Stimulated activated CD8-positive, alpha-beta memory T cell treated with anti-CD3 and anti-CD28 coated beads, Interleukin-2, amount 100 ng/mL, for 1 hour (primary cell): ENCODE measurements at places on chromosomes 1 and 21.

DNA sequence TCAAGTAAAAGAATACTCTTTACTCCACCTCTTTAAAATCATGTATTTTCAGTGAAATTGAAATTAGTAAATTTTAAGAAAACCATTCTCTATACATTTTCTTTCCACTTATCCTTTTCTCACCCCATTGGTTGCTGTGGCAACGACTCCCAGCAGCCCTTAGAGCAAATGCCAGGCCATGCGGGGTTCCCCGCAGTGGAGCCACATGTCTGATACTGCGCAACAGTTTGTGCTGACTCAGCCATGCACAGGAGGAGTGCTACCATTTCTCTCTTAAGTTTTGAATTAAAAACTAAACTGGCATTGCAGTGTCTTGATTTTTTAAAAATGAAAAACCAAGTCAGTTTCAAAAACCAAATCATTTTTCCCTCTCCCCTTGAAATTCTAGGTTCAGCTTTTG lies 214.1 kb upstream of the L1TD1 start:
- no peak for DNase-seq

GRCh38 chr1:230794431-230794830 lies 47.2 kb downstream of the CAPN9 start:
- no peak for DNase-seq

GRCh38 chr1:157335056-157335455 lies 196.9 kb upstream of the ETV3 start:
- DNase-seq = no peak

DNA sequence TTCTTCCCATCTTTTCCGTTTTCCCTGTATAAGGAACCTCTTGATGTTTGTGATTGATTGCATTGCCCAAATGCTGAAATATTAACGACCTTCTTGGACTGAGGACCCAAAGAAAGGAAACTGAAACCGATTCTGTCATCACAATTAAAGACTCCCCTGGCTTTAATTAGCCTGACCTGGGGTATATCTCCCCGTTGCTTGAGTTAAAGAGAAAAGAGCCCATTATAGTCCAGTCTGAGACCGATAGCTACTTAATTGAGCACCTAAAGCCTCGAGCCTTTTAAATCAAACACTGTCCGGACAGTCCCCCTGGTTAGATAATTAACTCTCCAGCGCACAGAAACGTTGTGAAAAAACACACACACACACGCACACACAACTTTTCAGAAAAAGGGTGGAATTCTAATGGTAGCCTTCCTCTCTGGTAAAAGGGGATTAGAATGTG lies 8.0 kb downstream of the LMO4 start:
- no peak for DNase-seq

- DNase-seq = no peak
Measured at GRCh38 chr1:9242338-9242969, 7.9 kb downstream of the H6PD start.

- DNase-seq = no peak
Measured at GRCh38 chr1:185038813-185039376, 6.5 kb upstream of the RNF2 start.

GRCh38 chr1:43563876-43564539 lies 33.3 kb downstream of the PTPRF start:
- DNase-seq = no peak

DNA sequence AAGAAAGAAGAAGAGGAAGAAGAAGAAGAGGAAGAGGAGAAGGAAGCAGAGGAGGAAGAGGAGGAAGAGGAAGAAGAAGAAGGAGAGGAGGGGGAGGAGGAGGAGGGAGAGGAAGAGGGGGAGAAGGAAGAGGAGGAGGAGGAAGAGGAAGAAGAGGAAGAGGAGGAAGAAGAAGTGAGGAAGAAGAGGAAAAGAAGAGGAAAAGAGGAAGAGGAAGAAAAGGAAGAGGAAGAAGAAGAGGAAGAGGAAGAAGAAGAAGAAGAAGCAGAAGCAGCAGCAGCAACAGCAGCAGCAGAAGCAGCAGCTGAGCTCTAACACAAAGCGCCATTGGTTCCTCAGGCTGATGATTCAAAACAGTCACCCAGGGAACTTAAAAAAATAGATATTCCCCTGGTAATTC lies 34.0 kb downstream of the DNAI4 start:
- no peak for DNase-seq

DNA sequence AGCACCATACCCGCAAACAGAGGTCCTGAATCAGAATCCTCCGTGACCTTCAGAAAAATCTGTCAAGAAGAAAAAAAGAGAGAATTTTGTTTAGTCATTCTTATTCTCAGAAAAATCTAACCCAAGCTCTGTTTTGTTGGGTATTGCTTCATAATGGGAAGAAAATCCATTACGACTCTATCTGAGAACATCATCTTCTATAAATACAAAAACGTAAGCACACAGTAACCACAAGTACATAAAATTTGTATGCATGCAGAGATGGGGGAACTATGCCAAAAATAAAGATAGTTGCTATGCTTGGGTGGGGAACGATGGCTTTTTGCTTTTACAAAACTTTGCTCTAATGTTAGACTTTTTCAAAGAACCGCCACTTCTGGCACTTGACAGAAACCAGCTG lies 84.2 kb downstream of the ABCA4 start:
- DNase-seq = no peak

DNA sequence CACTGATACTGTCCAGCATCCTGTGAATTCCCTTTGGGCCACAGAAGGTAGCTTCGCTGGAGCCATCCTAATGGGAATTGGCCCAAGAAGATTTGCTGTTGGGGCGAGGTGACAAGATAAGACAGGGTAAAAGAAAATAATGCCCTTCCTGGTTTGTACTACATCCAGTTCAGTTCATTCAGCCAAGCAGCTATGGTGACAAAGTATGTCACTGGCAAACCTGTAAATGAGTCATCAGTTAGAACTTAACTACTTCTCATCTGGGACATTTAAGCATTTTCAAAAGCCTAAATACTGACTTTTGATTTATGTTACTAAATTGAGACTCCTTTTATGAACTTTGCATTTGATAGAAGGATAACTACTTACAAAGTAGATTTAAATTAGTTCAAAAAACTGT lies 54.2 kb downstream of the WDR64 start:
- DNase-seq = no peak

DNA sequence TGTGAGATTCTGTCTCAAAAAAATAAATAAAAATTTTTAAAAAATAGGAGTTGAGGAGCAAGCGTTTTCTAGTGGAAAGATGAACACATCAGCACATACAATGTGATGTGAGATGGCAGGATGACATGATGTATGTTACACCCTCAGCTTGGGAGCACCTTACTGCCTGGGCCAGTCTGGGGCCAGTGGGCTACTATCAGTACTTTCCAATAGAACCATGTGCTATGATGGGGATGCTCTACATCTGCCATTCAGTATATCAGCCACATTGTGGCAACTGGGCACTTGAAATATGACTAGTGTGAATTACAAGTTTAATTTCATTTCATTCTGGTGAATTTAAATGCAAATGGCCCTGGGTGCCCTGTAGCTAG lies 156.0 kb downstream of the PGBD5 start:
- no peak for DNase-seq

- DNase-seq = no peak
Measured at GRCh38 chr21:43360441-43361126, 66.3 kb downstream of the SIK1 start.

GRCh38 chr1:218614031-218614430 lies 268.9 kb downstream of the TGFB2 start:
- DNase-seq = no peak
